Pulmonary artery endothelial cell (primary cell): ENCODE measurements at places on chromosomes 4 and X. TPM values are rescaled to one million over a fixed set of nuclear protein-coding genes. Genes with fewer than 3 reads are reported as not detected.

The MCF2 gene
- 0.07 TPM in 1 of 2 replicates, not detected in the other for total RNA-seq

The TEX11 gene
- not detected in 2 replicates for total RNA-seq

The FGF2 gene
- total RNA-seq, result 16.6 and 28.0 TPM in 2 replicates

The TLR6 gene
- total RNA-seq, result 1.2 and 1.5 TPM in 2 replicates

The TLR1 gene
- total RNA-seq, result 6.5 and 7.5 TPM in 2 replicates

The CENPVL2 gene
- total RNA-seq, result not detected in 2 replicates

The MSANTD1 gene
- 0.07 and 0.42 TPM in 2 replicates for total RNA-seq

The PPP2R2C gene
- 0.04 TPM in 1 of 2 replicates, not detected in the other for total RNA-seq
